Stimulated activated CD4-positive, alpha-beta T cell treated with anti-CD3 and anti-CD28 coated beads, TNF-alpha, amount 100 ng/mL, for 24 hours (primary cell): ENCODE measurements at places on chromosomes 12 and 14.
A peak's percentile ranks its signal among the peaks of the same experiment; 100 is the strongest.

GRCh38 chr14:63949696-63950095, 96.9 kb downstream of the SYNE2 start:
- no peak for DNase-seq

DNA sequence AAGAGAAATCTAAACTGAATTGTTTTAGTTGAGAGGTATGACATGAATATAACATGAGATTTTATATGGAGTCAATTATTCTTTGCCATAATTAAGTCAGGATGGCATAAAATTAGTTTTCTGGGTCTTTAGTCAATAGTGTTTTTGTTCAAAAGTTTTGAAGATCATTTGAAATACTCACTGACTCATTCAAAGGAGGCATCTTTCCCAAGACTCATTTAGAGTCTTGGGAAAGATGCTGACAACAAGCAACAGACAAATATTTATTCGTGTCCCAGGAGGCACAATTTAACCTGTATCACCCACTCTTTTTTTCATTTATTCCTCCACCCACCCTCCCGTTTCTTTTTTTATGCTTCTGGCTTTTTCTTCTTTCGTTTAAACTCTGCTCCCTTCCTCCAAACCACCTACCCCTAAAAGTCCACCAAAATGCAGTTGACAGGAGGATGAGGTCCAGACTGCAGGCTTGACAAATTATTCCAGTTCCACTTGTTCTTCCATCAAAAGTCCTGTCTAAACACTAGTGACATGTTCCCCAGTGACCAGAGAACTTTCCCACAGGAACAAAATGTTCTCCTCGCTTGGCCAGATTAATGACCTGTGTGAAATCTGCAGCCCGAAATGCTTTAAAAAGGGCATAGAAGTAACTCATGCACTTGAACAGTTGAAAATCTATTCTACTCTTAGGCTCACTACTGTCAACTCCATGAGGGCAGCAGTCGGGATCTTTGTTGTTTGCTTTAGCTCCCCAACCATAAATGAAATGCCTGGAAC, 43.3 kb upstream of the CSRP2 start:
- DNase-seq, result no peak

GRCh38 chr12:6074979-6075585, 49.4 kb downstream of the VWF start:
- no peak for DNase-seq

GRCh38 chr12:79451978-79452377, 238.8 kb downstream of the PAWR start:
- DNase-seq, result no peak

- DNase-seq, result no peak
Observed at GRCh38 chr14:44778604-44779003, 183.1 kb downstream of the KLHL28 start.

GRCh38 chr12:116880817-116881324, 370 bp downstream of the HRK start:
- peak; percentile 36 for DNase-seq

- DNase-seq, result no peak
Observed at GRCh38 chr14:42378274-42378673, 771.6 kb downstream of the LRFN5 start.

- no peak for DNase-seq
Observed at GRCh38 chr12:11561411-11561810, 88.1 kb upstream of the ETV6 start.

DNA sequence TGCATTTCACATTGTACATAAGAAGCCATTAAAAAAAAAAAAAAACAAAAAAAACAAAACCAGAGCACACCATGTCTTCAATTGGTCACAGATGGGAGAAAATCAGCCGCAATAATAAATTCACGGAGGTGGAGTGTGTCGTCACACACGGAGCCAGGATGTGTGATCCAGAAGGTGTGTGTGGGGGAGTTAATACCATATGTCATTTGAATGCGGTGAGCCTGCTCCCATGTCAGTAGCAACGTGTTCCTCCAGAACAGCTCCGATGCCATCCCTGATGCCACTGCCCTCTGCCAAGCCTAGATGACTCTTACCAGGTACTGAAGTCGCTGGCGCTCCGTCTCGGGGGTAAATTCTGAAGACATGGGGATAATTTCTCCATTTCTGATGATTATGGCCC, 197.8 kb downstream of the PPM1H start:
- no peak for DNase-seq
